ENCODE measurements at places on chromosomes 2 and 18.

GRCh38 chr2:238239543-238239862, 335 bp downstream of the HES6 start:
- DNase-seq: no peak

DNA sequence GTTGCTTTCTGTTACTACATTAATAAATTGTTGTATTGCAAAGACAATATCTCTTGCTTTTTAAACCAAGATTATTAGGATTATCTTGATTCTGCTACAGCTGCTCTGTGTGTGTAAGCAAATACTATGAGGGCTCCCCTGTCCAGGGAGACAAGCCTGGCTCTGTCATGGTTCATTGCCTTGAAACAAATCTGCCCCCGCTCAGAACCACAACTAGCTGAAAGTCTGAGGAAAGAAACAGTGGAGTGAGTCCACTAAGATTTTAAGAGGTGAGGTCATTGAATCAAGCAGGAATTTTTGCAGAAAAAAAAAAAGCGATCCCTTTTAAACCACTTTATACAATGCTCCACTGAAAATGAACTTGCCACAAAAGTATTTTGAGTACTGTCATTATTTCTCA, 30.8 kb upstream of the LRRTM4 start:
- DNase-seq: no peak

DNA sequence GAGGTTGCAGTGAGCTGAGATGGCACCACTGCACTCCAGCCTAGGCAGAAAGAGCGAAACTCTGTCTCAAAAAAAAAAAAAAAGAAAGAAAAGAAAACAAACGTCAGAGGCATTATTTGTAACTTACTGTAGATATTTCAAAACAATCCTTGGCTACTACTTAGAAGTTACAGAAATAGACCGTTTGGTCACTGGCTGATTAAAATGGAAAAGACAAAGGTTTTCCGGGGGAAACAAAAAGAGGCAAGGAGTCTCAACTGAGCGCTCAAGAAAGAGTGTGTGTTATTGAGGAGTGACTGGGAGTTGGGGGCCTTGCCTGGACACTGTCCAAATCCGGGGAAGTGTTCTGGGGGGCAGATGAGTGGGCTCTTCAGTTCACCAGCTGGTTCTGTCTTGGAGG, 47.6 kb downstream of the TEX44 start:
- no peak for DNase-seq

DNA sequence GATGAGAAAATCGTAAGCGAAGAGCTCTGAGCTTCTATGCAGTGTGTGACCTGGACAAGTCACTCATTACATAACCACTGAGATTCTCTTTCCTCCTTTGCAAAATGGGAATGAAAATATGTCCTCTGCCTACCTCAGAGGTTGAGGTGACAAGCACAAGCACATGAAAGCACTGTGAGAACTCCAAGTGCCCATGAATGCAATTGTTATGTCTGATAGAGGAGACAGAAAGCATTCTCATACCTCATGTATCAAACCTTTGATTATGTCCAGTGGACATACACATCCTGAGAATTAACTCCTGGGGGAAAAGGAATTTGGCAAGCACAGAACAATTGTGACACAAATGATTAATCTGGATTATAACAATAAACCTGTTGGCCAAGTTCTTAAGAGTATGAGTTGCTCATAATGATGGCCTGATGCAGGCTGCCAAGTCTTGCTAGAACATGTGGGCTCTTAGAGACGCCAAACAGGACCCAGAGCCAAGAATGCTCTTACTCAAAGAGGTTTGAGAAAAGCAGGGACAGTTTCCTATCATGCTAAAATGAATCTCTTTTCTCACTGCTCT, 8.5 kb upstream of the RMDN2 start:
- no peak for DNase-seq

GRCh38 chr2:69988086-69988635, 26.7 kb upstream of the ASPRV1 start:
- no peak for DNase-seq

DNA sequence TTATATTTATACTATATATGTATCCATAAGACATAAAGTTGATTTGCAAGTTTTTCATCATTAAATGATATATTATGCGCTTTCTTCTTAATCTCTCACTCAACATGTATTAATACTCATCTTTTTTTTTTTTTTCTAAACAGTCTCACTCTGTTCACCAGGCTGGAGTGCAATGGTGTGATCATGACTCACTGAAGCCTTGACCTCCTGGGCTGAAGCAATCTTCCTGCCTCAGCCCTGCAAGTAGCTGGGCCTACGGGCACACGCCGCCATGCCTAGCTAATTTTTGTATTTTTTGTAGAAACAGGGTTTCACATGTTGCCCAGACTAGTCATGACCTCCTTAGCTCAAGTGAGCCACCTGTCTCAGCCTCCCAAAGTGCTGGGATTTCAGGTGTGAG, 51.4 kb upstream of the MAP4K3 start:
- no peak for DNase-seq

- DNase-seq: no peak
Measured at GRCh38 chr2:105396254-105397024, 2.4 kb downstream of the FHL2 start.

- DNase-seq: no peak
Measured at GRCh38 chr2:102024410-102024809, 32.6 kb downstream of the IL1R2 start.

DNA sequence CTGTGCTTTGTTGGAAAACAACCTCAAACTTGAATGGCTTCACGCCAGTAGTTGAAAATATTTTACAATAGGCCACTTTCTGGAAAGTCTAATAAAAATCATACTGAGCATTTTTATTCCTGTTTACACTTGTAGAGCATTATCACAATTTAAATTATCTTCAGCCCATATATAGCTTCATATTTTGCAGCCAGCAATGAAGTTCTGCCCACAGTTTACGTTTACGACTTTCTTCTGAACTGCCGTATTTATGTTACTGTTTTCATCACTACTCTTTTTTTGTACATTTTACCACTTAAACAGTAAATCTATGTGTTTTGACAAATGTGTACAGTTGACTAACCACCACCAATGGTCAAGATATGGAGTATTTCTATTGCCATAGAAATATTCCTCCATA, 86.2 kb downstream of the COPS8 start:
- no peak for DNase-seq

GRCh38 chr2:176643646-176644045, 374.4 kb downstream of the MTX2 start:
- DNase-seq: peak; percentile 56

DNA sequence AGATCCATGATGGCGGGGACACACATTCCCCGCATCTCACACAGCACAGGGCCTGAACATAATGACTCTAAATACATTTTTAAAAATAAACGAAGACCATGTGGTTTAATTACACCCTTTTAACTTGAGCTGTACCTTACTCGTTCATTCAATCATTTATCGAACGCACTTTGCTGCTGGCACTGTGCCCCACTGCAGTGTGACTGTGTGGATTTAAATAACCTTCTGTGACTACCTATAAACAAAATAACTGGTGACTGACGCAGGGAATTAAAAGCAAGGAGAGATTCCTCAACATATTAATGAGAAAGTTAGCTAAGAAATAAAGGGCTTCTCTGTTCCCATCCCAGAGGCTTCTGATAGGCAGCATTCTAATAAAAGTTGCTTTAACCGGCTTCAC, 10.9 kb upstream of the FZD7 start:
- no peak for DNase-seq

DNA sequence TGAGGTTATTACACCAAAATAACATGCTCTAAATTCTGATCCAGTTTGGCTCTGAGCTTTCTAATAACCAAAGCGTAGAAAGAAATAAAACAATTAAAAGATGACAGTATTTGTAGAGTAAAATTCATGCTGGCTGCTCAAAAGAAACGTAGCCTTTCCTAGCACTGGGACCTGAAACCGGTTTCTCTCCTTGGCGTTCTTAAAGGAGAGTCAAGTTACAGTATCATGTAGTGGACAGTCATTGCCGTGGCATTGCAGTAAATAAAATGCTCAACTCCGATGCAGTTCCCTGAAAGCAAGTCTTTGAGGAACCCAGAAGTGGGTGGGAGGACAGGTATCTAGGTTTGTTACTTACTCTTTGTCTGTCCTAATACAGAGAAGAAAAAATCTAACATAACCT, 52.7 kb upstream of the ITM2C start:
- DNase-seq: no peak

DNA sequence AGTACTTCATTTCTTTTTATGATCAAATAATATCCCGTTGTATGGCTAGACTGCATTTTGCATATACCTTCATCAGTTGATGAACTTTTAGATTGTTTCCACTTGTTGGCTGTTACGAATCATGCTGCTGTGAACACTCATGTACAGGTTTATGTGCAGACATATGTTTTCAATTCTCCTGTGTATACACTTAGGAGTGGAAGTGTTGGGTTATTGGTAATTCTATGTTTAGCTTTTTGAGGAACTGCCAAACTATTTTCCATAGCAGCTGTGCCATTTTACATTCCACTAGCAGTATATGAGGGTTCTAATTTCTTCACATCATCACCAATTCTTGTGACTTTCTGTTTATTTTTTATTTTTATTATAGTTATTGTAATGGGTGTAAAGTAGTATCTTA, 32.1 kb upstream of the LCLAT1 start:
- DNase-seq: no peak

GRCh38 chr18:76672627-76673026, 149.7 kb upstream of the ZNF236 start:
- no peak for DNase-seq

DNA sequence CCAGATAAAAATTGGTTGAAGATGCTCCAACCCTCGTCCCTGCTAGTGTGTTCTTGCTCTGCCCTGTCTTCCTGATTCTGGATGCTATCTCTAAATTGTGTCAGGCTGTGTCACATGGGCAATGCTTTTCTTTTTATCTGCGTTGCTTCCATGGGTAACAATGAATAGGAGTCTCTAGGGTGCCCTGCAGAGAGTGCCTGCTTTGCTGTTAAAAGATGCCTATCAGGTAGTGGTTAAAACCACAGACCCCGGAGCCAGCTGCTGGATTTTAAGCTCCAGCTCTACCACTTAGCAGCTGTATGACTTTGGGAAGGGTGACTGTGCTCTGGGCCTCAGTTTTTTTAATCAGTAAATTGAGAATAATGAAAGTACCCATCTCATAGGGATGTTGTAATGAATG, 340.3 kb downstream of the PLCL1 start:
- DNase-seq: no peak

- DNase-seq: no peak
Measured at GRCh38 chr2:39530411-39530866, 93.4 kb upstream of the MAP4K3 start.

- no peak for DNase-seq
Measured at GRCh38 chr2:39513641-39514094, 76.6 kb upstream of the MAP4K3 start.

DNA sequence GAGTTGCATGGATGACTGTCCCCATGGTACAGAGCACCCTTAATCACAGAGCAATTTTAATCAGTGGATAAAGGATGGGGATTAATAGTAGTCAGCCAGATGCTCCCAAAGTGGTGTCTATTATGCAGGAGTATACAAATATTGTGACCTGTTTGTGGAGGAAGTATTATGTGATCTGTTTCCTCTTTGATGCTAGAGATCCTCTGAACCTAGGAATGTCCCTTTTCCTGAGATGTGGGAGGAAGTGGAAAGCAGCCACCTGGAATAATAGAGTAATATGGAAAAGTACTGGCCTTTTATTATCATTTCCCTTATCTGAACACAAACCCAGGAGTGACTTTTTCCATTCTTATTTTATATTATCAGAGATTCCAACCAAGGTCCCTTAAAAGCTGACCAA, 94.2 kb upstream of the EFEMP1 start:
- DNase-seq: no peak

- no peak for DNase-seq
Measured at GRCh38 chr2:195360242-195360641, 296.8 kb upstream of the SLC39A10 start.

DNA sequence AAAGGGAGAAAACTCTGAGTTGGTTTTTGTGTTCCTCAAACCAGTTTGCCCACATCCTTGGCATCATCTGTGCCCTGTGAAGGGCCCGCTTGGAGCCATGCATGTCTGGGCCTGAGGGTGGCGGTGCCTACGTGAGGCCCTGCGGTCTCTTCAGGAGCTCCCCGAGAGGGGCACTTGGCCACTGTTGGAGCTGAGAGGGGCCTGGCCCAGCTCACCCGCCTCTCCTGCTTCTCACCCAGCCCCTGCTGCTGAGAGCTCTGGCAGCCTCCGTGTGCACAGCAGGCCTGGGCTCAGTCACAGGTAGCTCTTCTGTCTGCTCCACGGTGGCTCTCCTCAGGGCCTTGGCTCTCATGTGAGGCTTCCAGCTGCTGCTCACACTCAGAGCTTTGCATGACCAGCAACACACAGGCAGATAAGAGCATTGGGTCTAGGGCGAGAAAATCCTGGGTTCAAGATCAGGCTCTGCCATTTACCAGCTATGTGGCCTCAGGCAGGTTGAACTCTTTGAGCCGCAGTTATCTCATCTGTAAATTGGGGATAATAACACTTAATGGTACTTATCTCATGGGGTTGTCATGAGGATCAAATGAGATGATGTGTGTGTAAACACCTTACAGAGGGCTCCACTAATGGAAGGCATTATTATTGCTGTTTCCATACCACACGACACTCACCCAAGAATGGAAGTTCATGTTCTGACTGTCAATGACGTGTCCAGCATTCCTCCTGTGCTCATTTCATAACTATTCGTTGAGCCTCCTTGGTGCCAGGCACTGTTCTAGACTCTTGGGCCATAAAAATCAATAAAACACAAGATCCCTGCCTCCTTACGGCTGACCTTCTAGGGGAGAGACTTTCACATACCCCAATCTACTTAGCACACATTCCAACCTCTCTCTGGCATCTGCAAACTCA, 41.6 kb upstream of the PLB1 start:
- DNase-seq: no peak

DNA sequence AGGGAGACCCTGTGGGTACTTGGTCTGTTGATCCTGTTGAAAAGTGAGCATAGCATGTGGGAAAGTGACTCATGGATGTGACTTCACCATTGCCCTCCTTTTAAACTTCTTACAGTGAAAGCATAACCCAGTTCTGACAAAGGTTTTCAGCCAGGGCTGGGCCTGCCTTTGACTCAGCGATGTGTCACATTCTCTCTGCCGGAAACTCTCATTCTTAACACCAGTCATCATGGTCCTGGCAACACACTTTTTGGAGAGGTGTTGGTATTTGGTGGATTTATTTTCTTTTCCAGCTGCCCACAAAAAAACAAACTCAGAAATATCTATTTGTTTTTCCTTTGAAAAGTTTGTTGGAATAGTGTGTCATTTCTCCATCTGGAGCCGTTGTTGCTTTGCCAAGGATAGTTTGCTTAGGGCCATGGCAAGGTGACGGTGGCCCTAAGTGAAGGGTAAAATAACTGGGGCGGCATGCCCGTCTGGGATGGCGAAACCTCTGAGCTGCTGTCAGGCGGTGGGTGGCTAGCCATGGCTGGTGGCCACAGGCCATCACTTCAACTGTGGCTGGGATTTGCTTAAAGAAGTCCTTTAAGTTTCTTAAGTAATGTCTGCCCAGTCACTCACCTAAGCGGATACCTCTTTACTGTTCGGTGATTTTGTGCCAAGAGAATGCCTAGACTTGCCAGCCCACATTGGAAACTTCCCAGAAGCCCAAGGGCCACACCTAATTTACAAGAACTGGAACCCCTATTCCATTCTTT, 123.3 kb downstream of the LTBP1 start:
- DNase-seq: no peak

- DNase-seq: no peak
Measured at GRCh38 chr2:237429753-237430152, 15.8 kb upstream of the COL6A3 start.

Measured in NCI-H1417 treated with DMSO at 0.1 percent for 48 hours (cell line).